SJCRH30 (cell line): ENCODE measurements at places on chromosomes 11 and 22. TPM values are rescaled to one million over a fixed set of nuclear protein-coding genes. Genes with fewer than 3 reads are reported as not detected.

SOX10 gene
- total RNA-seq = not detected in 2 replicates

MUC5AC gene
- total RNA-seq = not detected in 2 replicates

CADM1 gene
- total RNA-seq = 6.0 TPM in 2 replicates

DNA sequence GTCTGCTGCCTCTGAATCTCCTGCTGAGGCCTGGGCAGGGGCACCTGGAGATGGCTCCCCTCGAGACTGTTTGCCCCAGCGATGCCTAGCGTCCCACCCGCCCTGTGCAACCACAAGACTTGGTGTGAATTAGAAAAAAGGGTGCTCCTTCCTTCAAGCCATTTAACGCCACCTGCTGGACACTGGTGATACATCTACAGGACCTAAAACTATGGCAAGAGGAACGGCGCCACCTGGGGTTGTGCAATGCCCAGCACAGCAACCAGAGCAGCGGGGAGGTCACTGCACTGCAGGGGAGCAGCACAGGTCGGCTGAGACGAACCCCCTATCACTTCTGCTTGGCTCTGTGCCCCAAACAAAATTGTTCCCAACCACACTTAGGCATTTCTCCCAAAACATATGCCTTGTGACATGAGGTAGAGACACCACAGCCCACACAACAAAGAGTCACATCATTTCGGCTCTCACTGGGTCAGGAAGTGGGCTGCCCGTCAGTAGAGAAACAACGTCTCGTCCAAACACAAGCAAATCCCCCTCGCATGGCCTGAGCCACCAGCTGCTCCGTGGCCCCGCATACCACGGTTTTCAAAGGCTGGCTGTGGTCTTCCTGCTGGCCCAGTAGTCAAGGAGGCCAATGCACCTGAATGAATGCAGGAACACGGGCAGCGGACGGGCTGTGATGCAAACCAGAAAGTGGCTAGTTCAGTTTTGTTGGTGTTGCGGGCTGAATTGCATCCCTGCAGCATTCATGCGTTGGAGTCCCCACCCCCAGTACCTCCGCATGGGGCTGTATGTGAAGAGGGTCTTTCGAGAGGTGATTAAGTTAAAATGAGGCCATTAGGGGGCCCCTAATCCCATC is 171.9 kb downstream of the SHANK2 start:
- peak; percentile 70 for DNase-seq

DNA sequence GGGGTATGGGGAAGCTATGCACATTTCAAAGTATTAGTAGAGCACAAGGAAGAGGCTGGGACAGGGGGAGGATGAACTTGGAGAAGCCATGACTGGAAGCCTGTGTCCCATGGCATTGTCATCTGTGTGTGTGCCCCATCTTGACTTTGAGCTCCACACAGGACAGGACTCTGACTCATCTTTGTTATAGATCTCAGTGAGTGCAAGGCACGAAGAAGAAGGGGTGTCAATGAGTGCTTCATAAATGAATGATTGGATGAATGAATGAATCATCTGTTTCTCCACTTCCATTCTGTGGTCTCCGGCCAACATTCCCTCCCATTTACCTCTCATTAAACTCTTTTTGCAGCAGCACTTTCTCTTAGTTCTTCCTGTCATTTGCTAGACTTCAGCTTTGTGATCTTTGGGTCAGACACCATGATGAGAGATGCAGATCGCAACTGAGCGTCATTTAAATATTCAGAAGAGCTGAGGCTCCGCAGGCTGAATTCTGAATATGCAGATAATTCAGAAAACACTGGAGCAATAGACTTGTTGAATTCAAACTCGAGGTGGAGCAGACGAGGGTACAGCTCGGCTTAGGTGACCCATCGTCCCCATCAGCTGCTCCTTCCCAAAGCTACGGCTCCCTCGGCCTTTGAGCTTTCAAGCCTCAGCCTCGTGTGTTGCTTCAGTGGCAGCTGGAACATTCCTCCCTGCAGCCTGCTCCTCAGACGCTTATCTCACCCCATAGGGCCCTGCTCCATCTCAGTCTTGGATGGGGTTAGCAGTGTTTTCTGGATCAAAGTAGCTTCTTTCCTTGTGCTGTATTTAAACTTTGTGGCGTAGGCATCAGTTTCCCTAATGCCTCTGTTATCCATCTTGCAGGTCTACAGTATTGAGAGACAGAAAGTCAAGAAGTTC is 30.8 kb downstream of the APOL3 start:
- no peak for DNase-seq
